ENCODE measurements at places on chromosomes 11 and 22. TPM values are rescaled to one million over a fixed set of nuclear protein-coding genes. Genes with fewer than 3 reads are reported as not detected.
A peak's percentile ranks its signal among the peaks of the same experiment; 100 is the strongest.

DNA sequence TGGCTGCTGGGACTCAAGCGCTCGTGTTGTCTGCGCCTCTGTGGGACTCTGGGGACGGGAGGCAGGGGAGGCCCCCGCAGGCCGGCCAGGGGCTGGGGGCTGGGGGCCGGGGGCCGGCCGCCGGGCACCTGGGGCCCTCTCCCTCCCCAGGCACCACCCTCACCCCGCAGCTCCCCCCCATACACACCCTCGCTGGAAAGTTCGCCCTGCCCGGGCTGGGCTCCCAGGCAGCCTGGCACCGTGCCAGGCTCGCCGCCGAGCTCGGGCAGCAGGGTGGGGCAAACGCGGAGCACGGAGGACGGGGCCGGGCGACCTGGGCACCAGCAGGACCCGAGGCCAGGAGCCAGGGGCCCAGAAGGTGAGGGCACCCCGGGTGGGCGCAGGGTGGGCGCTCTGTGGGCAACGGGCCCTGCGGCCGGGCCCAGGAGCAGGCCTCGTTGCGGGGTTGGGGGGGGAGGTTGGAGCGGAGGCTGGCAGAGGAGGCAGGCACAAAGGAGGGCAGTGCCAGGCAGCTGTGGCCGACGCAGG, 76.7 kb upstream of the WNT7B start:
- no peaks in the 10 kb centered on the region for H3K27me3 ChIP-seq
- DNase-seq: peak; percentile 90
- peak overlapping the region; percentile 73 for H3K4me3 ChIP-seq
- no peaks in the 10 kb centered on the region for H3K36me3 ChIP-seq

GRCh38 chr11:42779555-42779954, 532.2 kb upstream of the API5 start:
- DNase-seq: no peak
- no peaks in the 10 kb centered on the region for H3K36me3 ChIP-seq
- H3K4me1 ChIP-seq: no peaks in the 10 kb centered on the region
- no peak overlapping the region for H3K4me3 ChIP-seq
- H3K27ac ChIP-seq: no peak overlapping the region
- H3K27me3 ChIP-seq: no peaks in the 10 kb centered on the region

- H3K27ac ChIP-seq: no peak overlapping the region
- H3K4me1 ChIP-seq: no peaks in the 10 kb centered on the region
- no peak overlapping the region for H3K4me3 ChIP-seq
- H3K36me3 ChIP-seq: no peaks in the 10 kb centered on the region
- no peak for DNase-seq
- H3K27me3 ChIP-seq: no peaks in the 10 kb centered on the region
These were observed 26.9 kb upstream of the FCHSD2 start for GRCh38 chr11:73168925-73169579.

GRCh38 chr22:45648301-45649117, 23.1 kb upstream of the ATXN10 start:
- no peaks in the 10 kb centered on the region for H3K27me3 ChIP-seq
- no peak overlapping the region for H3K4me3 ChIP-seq
- H3K27ac ChIP-seq: no peak overlapping the region
- H3K36me3 ChIP-seq: no peaks in the 10 kb centered on the region
- peak; percentile 29 for DNase-seq
- H3K4me1 ChIP-seq: no peaks in the 10 kb centered on the region

LMO1 gene
- not detected for total RNA-seq

GRCh38 chr11:131327421-131327820, 43.0 kb upstream of the NTM start:
- no peaks in the 10 kb centered on the region for H3K4me1 ChIP-seq
- no peak for DNase-seq
- no peak overlapping the region for H3K27ac ChIP-seq
- H3K4me3 ChIP-seq: no peak overlapping the region

DNA sequence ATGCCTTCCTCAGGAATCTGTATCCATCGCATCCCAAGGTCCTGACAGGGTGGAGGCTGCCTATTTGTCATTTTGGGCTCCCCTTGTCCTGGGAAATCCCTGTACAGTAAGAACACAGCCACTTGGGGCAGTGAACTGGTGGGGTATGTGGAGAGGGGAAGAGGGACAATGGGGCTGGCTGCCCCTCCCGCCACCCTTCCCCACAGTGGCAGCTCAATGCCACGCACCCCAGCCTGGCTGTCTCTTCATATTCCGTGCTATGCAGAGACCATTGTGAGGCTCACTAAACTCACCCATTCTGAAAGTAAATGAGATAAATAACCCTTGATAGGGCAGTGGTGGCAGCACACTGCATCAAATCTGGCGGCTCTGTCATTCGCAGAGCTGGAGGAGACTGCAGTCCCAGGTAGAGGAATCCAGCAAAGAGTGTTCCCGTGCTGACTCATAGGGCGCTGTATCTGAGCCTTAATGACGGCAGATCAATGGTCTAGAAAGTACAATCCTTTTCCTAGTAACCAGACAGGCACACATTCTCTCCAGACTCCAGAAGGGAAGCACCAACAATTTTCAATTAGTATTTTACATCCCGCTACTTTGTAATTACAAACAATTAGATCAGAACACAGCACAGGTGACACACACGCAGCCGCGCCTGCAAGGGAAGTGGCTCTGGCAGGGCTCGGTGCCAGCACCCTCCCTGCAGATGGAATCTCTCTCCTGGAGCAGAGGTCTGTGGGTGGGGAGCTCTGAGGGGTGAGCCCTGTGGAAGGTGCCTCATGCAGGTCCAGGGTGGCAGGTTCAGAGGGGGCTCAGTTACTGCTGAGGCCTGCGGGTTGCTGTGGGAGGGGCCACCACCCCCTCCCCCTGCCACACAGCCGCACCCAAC, 167.9 kb upstream of the B3GAT1 start:
- DNase-seq: peak; percentile 72
- H3K4me1 ChIP-seq: no peaks in the 10 kb centered on the region
- H3K27ac ChIP-seq: no peak overlapping the region
- H3K27me3 ChIP-seq: no peaks in the 10 kb centered on the region
- no peak overlapping the region for H3K4me3 ChIP-seq

Data from Peyer's patch (tissue), 4 donors.